ENCODE measurements at places on chromosomes 5 and 9. TPM values are rescaled to one million over a fixed set of nuclear protein-coding genes. Genes with fewer than 3 reads are reported as not detected.

DNA sequence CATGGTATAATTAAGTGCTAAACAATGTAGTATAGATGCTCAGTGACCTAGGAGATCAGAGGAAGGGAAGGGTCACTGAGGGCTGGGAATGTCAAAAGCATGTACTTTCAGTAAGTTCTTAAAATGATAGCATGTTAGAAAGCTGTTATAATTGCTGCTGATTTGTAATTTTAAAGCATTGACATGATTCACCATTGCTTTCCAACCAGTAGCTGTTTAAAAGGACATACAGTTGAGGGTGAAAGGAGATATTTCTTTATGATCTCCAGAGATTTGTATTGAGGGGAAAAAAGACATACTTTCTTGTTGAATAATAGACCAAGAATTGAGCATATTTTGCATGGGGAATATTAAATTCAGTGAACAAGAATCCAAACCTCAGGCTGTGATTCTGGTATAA, 1.2 kb upstream of the SLC1A3 start:
- no peak for DNase-seq

GRCh38 chr5:80975065-80975464, 14.9 kb downstream of the RASGRF2 start:
- DNase-seq, result no peak

GRCh38 chr5:21847300-21847699, 1005.8 kb downstream of the CDH12 start:
- DNase-seq, result no peak

DNA sequence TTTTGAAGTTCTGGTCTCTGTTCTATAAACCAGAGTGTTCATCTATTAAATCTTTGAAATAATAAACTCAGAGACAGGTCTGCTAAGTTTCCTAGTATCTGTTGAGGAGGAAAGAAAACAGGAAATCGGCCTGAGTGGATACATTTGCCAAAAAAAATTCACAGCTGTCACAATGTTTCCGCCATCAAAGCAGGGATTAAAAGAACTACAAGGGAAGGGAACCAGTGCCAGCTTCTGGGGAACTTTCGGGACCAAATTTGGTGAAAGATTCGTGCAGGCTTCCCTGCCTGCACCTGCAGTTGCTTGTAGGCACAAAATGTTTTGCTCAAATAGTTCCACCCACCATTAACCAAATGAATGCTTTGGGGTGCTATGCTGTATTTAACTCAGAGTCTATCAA, 267.5 kb downstream of the MSX2 start:
- no peak for DNase-seq

Gene SLC6A7
- total RNA-seq, result not detected

Gene ADAMTSL2
- 1.1 TPM for total RNA-seq

- DNase-seq, result no peak
These were observed 24.6 kb downstream of the SERINC5 start for GRCh38 chr5:80231243-80231642.

Gene IL17B
- total RNA-seq, result 4.8 TPM

Gene FAM163B
- total RNA-seq, result 1.5 TPM

GRCh38 chr9:132201780-132202703, 40.2 kb downstream of the NTNG2 start:
- no peak for DNase-seq
